Peyer's patch (tissue), 4 donors: ENCODE measurements at places on chromosomes 12 and 14. TPM values are rescaled to one million over a fixed set of nuclear protein-coding genes. Genes with fewer than 3 reads are reported as not detected.

ITGB7 gene
- 4.0 TPM for total RNA-seq

FIGNL2 gene
- total RNA-seq = not detected

COX6A1 gene
- 1,087 TPM for total RNA-seq

DNA sequence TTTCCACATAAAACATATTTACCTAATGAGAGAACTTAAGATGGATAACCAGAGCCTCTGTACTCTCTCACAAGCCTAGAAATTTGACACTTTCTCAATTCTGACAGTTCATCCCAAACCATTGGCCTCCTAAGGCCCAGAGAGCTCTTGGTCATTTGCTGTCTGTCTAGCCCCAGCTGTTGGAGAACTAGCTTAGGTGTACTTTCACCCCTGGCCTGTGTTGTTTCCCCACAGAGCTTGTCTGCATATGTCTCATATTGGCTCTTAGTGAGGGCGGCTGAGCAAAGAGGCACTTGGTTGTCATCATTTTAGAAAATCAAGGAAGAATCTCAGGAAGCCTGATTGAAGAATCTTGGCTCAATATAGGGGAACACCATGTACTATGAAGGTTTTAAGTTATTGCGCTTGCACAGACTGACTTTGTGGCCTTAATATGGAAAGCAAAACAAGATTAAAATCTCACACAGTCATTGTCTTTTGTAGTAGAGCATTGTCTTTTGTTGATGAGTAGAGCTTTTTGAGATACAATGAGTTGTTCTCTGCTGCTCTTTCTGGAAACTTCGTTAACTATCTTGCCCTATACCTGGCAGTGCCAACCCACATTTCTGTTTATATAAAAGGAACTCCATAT, 324.6 kb downstream of the RAD51B start:
- DNase-seq = no peak

MYO1H gene
- total RNA-seq = not detected

LDHB gene
- 178 TPM for total RNA-seq

GRCh38 chr14:35073486-35073885, 27.4 kb downstream of the FAM177A1 start:
- no peak for DNase-seq

DNA sequence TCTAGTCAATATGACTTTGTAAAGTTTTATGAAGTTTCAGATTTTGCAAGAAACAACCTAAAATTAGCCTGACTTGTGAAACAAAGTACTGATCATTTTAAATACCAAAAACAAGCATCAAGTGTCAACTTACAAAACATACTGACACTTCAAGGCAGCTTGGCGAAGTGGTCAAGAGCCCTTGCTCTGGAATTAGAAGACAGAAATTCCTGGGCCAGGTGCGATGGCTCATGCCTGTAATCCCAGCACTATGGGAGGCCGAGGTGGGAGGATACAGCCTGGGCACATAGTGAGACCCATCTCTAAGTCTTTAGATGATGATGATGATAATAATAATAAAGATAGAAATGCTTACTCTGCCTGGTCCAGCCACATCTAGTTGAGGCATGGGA, 45.4 kb upstream of the NR2C1 start:
- no peak for DNase-seq

DNA sequence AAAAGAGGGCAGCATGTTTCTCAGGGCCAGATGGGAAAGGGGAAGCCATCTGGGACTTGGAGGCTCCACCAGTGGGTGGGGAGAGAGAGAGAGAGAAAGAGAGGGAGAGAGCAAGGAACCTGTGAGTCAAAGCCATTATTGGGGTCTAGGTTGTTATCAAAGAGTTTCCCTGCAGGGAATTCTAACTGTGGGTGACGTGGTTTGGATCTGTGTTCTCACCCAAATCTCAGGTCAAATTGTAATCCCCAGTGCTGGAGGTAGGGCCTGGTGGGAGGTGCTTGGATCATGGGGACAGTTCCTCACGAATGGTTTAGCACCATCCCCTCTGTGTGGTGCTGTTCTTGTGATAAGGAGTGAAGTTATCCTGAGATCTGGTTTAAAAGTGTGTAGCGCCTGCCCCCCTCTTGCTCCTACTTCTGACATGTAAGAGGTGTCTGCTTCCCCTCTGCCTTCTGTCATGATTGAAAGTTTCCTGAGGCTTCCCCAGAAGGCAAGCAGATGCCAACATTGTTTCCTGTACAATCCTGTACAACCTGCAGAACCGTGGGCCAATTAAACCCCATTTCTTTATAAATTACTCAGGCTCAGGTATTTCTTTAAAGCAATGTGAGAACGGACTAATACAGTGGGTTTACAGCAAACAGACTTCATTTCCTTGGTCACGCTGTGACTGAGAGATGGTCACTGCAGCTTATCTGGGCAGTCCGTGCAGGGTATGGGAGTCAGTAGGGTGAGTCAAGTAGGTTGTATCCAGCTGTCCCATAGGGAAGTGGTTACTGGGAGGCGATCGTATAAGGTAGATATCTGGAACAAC, 52.4 kb downstream of the CCDC91 start:
- DNase-seq = no peak

- DNase-seq = no peak
Measured at GRCh38 chr14:69573831-69574262, 824 bp downstream of the CCDC177 start.

DNA sequence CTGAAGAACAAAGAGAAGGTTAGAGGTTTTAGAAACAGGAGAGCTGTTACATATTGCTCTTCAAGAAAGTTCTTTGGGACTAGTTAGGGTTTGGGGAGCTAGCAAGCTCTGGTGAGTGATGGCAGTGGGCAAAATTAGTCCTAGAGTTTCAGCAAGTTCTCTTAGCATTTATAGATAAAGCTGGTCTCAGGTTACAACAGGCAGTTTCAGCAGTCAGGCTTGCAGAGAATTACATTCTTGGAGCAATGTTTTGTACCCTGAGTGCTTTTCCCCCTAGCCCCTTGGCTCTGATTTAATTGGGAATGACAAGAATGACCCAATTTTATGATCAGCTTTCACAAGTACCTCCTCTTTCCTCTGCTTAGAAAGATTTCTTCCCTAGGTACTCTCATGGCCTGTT, 21.4 kb upstream of the EID3 start:
- DNase-seq = no peak

EFS gene
- total RNA-seq = not detected

GRCh38 chr14:59214702-59215302, 26.3 kb downstream of the DAAM1 start:
- no peak for DNase-seq

SLC8A3 gene
- total RNA-seq = 0.18 TPM

GRCh38 chr14:75519826-75520728, 2.2 kb upstream of the BATF start:
- peak; percentile 40 for DNase-seq

DNA sequence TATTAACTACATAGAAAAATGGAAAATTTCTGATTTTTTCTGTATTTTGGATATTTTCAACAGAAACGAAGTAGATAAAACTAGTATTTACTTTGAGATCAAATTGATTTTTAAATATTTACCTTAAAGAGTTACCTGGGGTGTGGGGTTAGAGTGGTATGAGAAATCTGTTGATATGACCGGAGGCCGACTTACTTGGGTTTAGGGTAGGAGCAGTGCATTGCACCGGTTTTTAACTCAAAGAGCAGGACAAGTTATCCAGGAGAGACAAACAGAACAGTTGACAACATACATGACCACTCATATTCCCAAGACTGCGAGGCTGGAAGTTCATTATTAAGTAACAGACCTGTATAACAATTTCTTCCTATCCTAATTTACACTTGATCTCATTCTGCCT, 31.4 kb downstream of the TPH2 start:
- DNase-seq = no peak

DNA sequence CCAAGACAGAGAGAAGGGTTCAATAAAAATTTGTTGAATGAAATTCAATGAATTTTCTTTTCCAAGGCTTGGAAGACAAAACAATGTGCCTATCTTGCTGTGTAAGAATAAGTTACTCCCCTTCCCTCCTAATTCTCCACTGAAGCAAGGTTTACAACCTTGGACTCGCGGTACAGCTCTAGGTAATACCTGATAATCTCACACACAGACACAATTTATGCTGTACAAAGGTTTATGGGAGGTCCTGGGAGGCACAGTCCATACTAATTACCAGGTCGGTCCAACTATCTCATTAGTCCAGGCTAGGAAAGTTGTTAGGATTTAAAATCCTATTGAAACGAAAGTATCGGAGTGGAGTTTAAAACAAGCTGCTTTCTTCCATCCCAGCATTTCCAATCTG, 42.6 kb downstream of the NELL2 start:
- no peak for DNase-seq

MANSC4 gene
- not detected for total RNA-seq

KLRD1 gene
- under 0.01 TPM for total RNA-seq

DNA sequence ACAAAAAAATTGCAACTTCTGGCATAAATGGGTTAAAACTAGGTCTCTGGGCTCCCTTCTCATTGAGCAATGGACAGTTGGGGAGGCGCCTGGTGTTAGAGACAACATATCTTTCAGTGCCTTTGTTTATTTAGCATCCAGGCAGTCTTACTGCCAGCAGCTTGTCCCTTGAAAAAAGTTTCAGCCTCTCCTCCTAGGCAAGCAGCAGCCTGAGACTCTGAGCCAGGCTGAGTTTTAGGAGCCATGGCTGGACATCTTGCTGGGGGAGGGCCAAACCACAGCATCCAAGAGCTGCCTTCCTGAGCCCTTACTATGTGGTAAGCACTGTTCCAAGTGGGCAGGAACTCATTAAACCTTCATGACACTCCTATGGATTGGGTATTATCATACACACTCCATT, 10.1 kb upstream of the JDP2 start:
- DNase-seq = no peak

SIX6 gene
- total RNA-seq = not detected

DNA sequence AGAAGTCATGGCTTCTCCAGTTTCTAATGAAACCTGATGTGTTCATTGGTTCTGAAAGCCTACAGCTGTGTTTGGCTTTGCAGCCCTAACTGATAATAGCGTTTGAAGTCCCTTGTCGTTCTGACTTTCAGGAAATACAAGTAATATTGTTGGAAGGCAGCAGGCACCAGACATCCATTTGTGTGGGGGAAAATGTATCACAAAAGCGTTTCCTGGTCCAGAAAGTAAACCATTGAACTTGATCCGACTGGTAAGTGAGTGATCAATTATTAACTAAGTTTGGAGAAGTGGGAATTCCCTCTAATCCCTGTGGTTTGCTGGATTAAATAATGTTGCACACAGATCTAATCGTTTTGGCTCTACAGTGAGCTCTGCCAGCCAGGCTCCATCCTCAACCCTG, 77.3 kb upstream of the LTA4H start:
- no peak for DNase-seq

DNA sequence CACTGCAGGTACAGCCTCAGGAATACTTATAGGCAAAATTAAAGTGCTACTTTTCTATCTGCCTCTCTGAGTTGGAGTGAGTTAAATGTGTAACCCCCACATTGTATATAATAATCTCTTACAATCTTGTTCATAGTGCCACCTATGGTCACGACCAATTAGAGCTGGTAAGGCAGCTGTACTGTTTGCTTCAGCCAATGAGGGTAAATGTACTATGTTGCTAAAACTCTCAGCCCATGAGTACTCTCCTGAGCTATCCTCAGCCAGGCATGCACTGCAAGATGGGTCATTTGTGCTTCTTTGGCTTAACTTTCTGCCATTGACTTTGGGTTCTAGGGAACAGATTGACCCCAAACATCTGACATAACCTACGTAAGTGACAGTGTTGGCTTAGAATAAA, 15.0 kb upstream of the MDM2 start:
- DNase-seq = no peak

DNA sequence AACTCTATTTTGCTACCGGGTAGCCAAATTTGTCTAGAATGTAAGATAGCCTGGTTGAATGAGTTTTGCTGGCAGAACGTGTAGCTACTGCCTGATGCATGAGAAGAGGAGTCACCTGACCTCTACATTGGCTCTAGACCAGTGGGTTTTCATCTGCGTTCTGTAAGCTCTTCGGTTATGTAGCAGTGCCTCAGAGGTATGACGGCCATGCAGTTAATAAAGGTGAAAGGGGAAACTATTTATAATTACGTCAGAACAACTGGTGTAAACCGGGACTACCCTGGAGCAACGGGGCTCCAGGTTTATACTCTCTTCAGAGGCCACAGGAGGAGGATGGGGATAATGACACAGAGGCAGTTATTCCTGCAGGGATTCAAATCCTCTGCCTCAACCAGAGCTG, 173.4 kb upstream of the KITLG start:
- DNase-seq = no peak

CCDC175 gene
- total RNA-seq = 1.6 TPM

PPP4R4 gene
- 5.0 TPM for total RNA-seq

HOXC11 gene
- 0.70 TPM for total RNA-seq

RHOJ gene
- total RNA-seq = 5.2 TPM

- DNase-seq = no peak
Measured at GRCh38 chr12:17609153-17609552, 480.8 kb downstream of the RERGL start.

DNA sequence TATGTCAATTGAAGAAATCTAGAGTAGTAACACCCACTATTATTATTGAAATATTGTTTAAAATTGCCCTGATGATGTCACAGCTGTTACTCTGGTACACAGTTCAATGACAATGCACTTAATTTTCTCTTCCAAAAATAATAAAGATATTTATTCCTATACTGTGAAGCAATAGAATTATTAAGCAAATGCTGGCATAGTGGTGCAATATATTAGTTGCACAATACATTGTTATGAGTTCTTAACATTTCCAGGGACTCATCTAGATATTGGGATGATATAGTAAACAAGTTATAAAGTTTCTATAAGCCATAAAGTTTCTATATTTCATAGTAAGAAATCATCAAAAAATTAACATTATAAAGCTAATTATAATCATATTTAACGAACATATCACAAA, 897.8 kb downstream of the LRFN5 start:
- DNase-seq = no peak

GRCh38 chr14:99236386-99237138, 35.4 kb downstream of the BCL11B start:
- DNase-seq = no peak

- DNase-seq = no peak
Measured at GRCh38 chr12:32070370-32070769, 36.3 kb upstream of the BICD1 start.

DNA sequence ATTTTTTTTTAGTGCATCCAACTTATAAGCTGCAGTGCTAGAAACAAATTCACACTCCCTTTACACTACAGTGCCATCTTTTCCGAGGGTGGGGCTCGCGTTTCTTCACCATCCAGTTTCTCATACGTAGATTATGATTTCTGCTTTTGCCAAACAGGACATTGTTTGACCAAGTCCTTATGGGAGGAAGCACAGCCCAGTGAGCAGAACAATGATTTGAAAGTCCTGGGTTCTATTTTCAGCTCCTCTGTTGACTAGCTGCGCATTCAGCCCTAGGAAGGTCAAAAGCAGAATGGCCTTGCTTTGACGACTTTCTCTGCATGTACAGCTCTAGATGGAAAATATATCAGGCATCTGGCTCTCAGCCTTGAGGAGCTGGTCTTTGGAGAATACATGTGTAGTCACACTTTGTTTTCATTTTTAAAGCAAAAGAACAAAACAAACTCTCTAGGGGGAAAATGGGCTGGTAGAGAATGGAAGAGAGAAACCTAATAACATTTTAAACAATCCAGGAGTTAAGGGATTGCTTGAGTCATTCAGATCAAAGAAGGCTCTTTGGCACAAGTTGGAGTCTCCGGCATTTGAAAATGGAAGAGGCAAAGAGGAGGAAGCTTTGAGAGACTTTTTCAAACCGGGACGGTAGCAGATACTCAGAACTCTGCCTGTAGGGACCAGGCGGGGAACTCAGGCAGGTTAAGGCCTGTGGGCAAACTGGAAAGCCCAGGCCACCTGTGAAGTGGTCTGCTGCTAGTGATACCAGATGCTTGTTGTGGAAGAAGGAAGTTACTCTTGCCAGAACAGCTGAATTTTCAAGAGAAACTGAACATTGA, 257.3 kb upstream of the PLEKHG7 start:
- peak; percentile 83 for DNase-seq

LUM gene
- 31.5 TPM for total RNA-seq

GALNT16 gene
- 17.6 TPM for total RNA-seq

- DNase-seq = no peak
Measured at GRCh38 chr14:77017666-77018065, 10.8 kb downstream of the IRF2BPL start.
